ENCODE measurements at places on chromosomes 7 and 10.

GRCh38 chr7:136998495-136998894 is 130.0 kb downstream of the CHRM2 start:
- DNase-seq = no peak

- DNase-seq = no peak
Observed at GRCh38 chr10:2949948-2950354, 117.4 kb upstream of the PFKP start.

DNA sequence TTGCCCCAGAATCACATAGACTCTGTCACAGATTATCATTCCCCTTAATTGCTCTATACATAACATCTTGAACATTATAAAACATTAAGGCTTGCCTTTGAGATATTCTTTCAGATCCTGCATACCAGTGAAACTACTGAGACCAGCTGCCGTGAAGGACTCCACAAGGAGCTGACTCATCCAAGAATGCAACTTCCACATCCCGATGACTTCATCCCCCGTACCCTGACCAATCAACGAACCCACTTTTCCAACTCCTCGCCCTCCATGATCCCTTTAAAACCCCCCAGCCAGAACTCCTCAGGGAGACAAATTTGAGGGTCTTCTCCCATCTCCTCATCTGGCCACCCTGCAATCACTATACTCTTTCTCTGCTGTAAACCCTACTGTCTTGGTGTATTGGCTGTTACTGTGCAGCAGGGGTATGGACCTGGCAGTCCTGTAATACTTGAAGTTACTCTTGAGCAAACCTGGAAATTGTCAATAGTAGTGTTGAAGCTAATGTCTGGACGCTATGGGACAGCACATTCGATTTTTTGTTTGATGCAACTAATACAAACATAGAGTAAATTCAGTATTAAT is 49.8 kb downstream of the HTR5A start:
- DNase-seq = no peak

DNA sequence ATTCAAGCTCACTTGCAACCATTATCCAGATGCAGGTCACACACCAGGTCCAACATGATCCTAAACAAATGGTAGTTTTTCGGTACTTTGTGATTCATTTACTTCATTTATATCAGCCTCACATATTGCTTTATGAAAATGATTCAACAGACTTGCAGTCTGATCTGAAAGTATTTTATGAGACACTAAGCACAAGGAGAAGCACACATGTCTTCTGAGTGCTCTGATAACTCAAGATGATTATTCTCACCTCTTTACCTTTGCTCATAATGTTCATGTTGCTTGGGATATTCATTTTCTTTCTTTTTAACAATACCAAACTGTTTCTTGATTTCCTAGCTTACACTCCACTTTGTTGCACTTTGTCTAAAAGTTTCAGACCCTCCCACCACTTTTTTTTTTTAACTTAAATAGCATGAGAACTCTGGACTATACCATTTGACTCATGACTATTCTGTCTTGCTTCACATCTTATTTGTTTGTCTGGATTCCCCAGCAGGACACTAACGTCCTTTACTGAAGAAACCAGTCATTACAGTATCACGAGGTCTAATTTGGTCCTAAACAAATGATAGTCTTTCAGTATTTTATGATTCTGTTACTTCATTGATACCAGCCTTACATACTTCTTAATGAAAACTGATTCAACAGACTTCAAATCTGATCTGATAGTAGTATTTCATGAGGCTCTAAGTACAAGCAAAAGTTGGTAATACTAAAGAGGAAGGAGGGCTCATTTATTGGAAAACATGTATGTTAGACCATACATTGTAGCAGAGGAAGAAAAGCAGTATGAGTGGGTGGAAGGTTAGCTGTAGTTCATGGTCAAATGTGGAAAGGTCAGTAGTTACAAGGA is 171.8 kb upstream of the AHR start:
- no peak for DNase-seq

DNA sequence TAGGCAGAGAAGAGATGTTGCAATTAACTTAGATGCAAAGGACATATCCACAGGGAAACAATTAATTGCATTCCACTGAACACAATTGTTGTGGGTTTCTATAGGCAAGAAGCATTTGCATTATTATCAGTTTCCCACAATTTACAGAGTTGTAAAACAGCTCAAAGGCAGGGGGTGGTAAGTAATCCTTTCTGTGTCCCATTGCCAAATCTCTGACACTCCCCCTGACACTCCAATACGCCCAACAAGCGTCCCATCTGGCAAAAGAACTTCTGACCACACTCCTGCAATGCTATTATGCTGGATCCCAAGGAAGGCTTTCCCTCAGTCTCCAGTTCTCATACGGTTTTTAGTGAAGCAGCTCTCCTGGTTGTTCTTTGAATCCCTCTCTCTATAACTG is 179.8 kb downstream of the CXCL12 start:
- DNase-seq = no peak

- DNase-seq = no peak
Observed at GRCh38 chr7:11195502-11195901, 221.8 kb downstream of the PHF14 start.

- DNase-seq = no peak
Observed at GRCh38 chr10:23065181-23065948, 30.0 kb upstream of the MSRB2 start.

GRCh38 chr10:123212063-123212462 is 57.9 kb downstream of the BUB3 start:
- no peak for DNase-seq

- DNase-seq = peak; percentile 39
Observed at GRCh38 chr10:52644373-52645186, 128.0 kb downstream of the MBL2 start.

GRCh38 chr7:15853832-15854470 is 167.5 kb upstream of the MEOX2 start:
- DNase-seq = no peak

GRCh38 chr7:132752431-132752830 is 176.2 kb upstream of the PLXNA4 start:
- DNase-seq = no peak

GRCh38 chr7:155979994-155980393 is 167.7 kb upstream of the SHH start:
- no peak for DNase-seq

- no peak for DNase-seq
Observed at GRCh38 chr10:122282253-122282671, 11.2 kb downstream of the BTBD16 start.

DNA sequence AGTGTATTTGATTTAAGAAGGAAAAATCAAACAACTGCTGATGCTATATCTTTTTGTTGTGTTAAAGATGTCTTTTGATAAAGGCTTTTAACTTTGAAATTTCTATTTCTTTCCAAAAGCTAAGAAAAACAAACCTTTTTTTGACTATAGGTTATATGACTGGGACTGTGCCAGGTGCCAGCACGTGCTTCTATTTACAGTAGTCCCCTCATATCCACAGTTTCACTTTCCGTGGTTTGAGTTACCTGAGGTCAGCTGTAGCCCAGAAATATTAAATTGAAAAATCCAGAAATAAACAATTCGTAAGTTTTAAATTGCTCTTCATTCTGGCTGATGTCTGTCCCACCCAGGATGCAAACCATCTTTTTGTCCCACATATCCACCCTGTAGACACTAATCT is 104.3 kb downstream of the BBS9 start:
- DNase-seq = no peak

GRCh38 chr10:113027574-113028455 is 77.8 kb downstream of the TCF7L2 start:
- no peak for DNase-seq

DNA sequence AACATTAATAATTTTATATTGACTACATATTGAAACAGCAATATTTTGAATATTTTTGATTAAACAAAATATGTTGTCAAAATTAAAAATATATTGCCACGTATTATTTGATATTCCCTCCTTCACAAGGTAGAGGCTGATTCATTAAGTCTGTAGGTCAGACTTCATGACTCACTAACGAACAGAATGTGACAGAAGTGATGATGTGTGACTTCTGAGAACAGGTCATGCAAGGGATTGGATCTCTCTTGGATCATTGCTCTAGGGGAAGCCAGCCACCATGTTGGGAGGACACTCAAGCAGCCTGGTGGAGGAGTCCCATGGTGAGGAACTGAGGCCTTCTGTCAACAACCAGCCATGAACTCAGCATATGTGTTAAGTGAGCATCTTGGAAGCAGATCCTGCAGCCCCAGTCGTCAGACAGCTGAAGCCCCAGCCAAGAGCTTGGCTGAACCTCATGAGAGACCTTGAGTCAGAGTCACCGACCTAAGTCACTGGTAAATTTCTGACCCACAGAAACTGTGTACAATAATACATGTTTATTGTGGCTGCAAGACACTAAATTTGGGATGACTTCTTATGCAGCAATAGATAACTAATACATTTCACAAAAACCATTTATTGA is 66.6 kb downstream of the HTR5A start:
- no peak for DNase-seq

DNA sequence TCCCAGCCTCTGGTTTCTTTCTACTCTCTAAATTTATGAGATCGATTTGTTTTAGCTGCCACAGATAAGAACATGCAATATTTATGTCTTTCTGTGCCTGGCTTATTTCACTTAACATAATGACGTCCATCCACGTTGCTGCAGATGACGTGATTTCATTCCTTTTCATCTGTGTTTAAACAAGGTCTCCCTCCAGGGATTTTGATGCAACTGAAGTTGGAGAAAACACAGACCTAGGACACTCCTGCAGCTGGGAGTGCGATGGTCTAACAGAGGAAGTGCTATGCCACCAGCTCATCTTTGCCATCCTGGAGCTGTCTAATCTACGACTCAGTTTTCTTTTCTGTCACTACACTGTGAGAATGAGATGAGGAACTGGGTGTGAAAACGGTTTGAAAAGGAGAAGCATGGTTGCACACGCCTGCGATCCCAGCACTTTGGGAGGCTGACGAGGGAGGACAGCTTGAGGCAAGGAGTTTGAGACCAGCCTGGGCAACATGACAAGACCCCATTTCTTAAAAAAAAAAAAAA is 1.5 kb upstream of the KCTD7 start:
- no peak for DNase-seq

- no peak for DNase-seq
Observed at GRCh38 chr10:35446439-35446838, 110.1 kb downstream of the CCNY start.

DNA sequence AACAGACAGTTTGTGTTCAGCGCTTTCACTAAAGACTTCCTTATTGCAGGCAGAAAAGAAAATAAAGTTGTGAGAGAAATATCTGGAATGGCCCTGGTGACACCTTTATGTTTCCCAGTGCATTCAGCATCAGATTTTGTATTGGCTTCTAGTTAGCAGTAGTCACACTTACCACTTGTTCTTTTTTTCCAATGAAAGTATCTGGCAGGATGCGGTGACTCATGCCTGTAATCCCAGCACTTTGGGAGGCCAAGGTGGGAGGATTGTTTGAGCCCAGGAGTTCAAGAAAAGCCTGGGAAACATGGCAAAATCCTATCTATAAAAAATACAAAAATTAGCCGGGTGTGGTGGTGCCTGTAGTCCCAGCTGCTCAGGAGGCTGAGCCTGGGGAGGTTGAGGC is 649.6 kb downstream of the LRMDA start:
- no peak for DNase-seq

DNA sequence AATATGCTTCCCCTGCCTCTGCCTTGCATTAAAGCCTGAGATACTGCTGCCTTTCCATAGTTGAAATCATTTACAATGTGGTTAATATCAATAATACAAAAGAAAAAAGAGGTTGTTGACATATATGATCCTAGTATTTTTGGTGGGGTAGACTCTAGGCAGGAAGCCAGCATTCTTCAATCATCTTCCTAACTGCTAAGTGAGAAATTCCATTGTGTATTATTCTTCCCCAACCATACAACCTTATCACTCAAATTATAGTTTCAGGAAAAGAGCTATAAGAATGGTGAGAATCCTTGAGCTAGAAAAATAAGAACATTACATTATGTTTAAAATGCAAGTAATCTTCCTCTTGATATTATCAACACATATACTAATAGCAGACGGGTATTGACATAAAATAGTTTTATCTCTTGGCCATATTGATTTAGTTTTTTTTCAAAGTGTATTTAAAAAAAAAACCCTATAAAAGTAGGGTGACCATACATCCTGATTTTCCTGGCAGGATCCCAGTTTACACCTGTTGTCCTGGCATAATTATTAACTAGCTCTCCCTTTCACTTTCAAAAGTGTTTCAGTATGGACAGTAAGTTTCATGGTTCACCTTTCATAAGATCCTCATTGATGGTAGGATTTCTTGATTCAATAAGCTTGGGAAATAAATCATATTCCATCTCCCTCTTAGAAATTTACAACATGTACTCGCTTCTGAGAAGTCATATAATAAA is 33.4 kb upstream of the WASL start:
- DNase-seq = no peak
